CMK (cell line): ENCODE measurements at places on chromosomes 2 and 18.

- no peak for DNase-seq
These were observed 191.0 kb downstream of the HDAC4 start for GRCh38 chr2:239209783-239210182.

GRCh38 chr2:39898934-39899333 lies 119.9 kb upstream of the THUMPD2 start:
- DNase-seq: no peak

GRCh38 chr2:226208726-226209125 lies 590.9 kb downstream of the IRS1 start:
- DNase-seq: no peak

- no peak for DNase-seq
These were observed 499.0 kb downstream of the TXNL1 start for GRCh38 chr18:56139372-56139771.

GRCh38 chr2:64101141-64101591 lies 43.1 kb downstream of the PELI1 start:
- no peak for DNase-seq

GRCh38 chr2:75548036-75548573 lies 12.6 kb downstream of the EVA1A start:
- DNase-seq: no peak

GRCh38 chr18:14914121-14914520 lies 166.1 kb downstream of the ANKRD30B start:
- DNase-seq: no peak

DNA sequence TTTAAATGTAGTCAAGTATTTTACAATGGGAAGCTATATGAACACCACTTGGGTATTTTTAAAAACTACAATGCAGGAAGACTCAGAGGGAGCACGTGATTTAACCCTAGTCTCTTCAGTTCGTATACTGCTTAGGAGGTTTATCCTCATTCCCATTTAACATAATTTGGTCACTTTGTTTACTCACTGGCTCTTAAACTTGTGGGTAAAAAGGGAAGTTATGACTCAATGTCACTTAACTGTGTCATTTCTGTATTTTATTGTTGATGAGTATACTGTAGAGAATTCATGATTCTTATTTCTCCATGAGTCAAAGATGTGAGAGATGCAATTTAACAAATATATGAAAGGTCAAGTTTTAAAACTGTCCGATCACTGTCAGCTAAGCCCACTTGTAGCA lies 48.2 kb downstream of the SLC66A3 start:
- DNase-seq: no peak

DNA sequence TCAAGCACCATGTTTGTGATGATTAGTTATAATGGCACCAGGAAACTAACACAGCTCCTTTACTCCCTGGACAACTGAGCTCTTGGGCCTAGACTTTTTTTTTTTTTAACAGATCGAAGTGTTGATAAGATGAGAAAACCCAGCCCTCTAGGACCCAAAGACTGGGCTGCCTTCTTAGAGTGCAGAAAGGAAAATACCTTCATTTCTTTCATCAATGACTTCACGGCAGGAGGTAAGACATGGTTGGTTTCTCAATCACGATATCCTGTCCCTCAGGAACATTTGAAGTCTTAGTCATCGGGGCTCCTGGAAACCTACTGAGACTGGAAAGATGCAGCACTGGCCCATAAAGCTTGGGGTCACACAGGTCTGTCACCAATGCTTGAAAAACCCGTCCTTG lies 84.7 kb downstream of the TNFRSF11A start:
- no peak for DNase-seq

- DNase-seq: no peak
These were observed 148.2 kb downstream of the GLI2 start for GRCh38 chr2:120883607-120884440.

DNA sequence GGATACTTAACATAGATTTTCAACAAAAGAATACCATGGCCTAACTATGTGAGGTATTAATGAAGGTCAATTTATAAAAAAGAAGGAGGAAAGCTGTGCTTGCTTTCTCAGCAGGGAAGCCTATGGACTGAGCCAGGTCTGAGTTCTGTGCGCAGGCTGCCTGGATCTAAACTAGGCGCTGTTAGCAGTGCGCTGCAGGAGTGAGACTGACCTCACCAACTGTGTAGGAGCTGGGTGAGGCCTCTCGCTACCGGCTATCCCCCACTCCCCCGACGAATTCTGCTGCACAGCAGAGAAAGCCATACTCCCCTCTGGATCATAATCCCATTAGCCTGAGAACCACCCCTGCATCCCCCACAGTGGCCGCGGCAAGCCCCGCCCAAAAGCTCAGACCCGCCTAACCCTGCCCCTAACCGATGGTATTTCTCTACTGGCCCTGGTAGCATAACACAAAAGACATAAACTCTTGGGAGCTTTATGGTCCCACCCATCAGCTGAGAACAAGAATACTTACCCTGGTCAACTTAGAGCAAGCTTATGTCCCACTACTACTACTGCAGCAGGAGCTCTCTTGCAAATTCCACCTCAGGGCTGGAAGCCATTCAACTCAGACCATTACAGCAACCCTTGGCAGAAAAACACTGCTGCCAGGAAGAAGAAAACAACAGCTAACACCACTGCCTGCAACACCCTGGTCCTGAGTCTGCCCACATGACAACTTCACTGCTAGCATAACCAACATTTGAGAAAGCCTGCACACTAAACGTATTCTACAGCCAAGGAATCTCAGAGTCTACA lies 28.0 kb downstream of the SULT1C2 start:
- DNase-seq: no peak

DNA sequence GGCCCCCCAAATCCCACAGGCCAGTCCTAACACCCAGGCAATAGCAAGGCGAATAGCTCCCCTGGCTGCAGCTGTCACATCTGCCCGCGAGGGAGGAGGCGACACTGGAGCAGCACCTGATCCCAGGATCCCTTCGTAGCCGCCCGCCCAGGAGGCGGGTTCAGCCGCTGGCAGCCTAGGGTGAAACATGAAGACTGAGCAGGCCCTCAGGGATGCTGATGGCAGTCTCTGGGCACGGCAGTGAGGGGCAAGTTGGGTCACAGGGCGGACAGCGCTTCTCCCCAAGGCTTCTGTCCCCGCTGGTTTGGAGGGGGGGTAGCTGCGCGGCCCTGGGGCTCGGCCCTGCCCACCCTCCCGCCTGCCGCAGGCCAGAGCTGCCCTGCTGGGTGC lies 1.9 kb downstream of the DNMT3A start:
- no peak for DNase-seq

GRCh38 chr2:110900191-110900590 lies 167.8 kb downstream of the ACOXL start:
- DNase-seq: no peak

DNA sequence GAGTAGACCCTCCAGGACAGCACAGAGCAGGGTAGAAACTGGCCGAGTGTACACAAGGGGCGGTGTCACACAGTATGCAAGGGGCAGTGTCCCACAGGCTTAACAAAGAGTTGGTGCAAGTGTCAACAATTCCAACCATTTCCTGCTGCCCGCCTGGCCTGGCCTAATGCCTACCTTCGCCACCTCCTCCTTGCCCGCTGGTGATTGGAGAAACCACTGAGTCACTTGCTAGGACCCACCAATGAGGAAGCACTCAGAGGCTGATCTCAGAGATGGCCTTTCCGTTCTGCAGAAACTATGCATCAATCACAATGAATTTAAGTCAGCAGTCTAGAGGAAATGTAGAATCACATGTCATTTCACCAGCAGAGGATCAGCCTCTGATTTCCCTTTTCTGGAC lies 263.3 kb upstream of the PKDCC start:
- no peak for DNase-seq

DNA sequence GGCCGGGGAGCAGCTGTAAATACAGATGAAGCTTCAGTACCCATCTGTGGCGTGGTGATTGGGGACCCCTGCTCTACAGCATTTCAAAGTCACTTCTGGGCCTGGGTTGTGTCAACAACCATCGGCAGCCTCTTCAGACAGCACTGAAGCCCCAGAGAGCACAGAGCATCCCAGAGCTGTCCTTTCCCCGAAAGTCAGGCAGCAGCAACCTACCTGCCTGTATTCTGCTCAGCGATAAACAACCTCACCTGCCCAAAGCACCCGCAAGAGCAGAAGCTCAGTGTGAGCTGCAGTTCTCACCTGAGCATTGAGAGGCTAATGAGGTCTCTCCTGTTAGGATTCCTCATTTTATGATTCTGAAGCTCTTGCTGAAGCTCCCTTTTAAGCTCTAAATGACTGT lies 19.3 kb downstream of the TRABD2A start:
- no peak for DNase-seq

DNA sequence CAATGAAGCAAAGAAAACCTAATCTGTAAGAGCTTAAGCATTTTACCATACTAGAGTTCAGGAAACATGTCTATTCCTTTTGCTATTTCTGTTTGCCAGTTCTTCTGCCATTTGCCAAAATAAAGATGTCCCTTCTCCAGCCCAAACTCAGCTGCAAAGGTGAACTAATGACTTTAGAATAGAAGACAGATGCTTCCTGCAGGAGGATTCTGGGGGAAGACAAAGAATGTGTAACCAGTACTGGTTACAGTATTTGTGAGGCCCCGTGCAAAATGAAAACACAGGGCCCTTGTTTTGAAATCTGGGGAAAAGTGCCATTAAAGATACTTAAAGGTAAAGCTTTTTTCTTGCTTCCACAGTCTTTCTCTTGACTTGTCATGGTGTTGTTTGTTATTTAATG lies 34.3 kb upstream of the MTX2 start:
- no peak for DNase-seq

DNA sequence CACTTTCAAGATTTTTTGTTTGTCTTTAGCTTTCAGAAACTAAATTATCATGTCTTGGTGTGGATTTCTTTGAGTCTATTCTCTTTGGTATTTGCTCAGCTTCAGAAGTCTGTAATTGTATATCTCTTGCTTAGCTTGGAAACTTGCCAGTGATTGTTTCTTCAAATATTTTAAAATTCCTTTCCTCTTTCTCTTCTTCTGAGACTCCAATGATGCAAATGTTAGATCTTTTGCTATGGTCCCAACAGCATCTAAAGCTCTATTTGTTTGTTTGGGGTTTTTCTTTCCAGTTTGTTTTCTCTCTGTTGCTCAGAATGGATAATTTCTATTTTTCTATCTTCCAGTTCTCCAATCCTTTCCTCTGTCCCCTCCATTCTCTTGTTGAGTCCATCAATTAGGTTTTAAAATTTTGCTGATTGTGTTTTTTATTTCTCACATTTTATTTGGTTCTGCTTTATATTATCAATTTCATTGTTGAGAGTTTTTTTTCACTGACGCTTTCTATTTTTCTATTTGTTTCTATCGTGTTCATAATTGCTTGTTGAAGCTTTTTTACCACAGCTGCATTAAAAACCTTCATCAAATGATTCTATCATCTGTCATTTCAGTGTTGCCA lies 81.5 kb upstream of the DAPL1 start:
- no peak for DNase-seq

GRCh38 chr2:139165601-139166000 lies 385.4 kb upstream of the NXPH2 start:
- no peak for DNase-seq

GRCh38 chr2:199797431-199798403 lies 53.3 kb downstream of the FTCDNL1 start:
- no peak for DNase-seq
